ENCODE measurements at places on chromosomes 3 and 15.

DNA sequence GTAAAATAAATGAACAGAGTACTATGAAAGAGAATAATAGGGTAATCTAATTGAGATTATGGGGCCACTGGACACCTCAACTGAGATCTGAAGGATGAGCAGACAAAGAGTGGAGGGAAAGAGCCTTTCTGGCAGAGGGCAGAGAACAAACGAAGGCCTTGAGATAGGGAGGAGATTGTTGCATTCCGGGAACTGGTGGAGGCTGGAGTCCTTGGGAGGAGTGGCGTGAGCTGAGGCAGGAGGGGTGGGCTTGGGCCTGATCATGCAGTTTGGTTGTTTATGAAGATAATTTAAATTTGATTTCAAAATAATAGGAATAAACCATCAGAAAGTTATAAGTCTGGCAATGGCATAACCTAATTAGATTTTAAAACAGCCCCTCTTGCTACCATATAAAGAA is 59.5 kb upstream of the GALNT15 start:
- no peak for DNase-seq

DNA sequence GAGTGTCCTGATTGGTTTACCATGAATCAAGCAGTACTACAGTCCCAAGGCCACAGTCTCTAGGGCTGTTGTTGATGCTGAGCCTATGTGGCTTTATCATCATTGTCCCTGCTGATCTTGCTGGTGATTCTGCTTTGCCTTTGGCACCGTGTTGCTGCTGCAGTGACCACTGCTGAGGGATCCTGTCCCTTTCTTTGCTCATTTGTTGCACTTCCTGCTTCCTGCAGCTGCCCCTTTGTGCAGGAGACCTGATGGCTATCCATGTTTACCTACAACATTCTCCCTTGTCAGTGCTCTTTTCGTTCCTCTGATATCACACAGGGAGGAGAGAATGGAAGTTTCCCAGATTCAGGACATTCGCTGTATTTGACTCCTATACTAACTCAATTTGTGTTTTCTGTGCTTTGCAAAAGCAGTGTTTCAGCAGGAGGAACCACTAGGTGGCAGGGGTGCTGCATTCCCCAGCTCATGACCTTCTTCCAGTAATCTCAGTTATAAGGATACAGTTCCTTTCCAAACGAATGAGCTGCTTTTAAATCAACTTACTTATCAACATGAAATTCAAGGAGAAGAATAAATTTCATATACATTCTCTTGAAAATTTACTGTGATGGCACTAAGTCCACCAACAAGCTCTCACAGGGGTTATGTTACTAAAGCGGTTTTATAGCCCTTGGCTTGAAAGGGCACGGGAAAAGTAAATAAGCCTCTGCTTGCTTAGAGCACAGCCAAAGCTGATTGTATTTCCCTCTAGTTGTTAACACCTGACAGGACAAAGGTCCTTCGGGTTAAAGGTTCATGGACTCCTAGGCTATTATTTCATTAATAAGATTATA is 9.7 kb upstream of the THUMPD3 start:
- DNase-seq: peak; percentile 25

GRCh38 chr3:186360779-186361178 is 1.3 kb downstream of the DGKG start:
- DNase-seq: no peak

GRCh38 chr15:63041402-63041973 is 1.1 kb upstream of the TPM1 start:
- DNase-seq: no peak

GRCh38 chr3:74489050-74489792 is 125.2 kb downstream of the CNTN3 start:
- no peak for DNase-seq

DNA sequence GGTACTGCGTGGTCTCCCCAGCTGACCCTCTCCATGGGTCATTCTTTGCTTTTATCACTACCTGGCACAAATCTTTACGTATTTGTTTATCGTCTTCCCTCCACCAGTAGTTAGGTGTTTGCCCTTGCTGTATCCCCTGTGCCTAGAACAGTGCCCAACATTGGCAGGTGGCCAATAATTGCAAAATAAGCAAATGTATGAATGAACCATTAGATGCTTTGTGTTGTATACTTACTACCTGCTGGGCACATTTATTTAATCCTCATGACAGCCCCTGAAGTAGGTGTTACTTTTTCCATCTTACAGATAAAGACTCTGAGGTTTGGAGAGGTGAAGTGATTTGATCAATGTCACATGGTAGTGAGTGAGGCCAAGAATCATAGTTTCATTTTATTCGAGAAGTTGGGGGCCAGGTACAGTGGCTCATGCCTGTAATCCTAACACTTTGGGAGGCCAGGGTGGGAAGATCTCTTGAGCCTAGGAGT is 2.0 kb upstream of the TWF2 start:
- no peak for DNase-seq

DNA sequence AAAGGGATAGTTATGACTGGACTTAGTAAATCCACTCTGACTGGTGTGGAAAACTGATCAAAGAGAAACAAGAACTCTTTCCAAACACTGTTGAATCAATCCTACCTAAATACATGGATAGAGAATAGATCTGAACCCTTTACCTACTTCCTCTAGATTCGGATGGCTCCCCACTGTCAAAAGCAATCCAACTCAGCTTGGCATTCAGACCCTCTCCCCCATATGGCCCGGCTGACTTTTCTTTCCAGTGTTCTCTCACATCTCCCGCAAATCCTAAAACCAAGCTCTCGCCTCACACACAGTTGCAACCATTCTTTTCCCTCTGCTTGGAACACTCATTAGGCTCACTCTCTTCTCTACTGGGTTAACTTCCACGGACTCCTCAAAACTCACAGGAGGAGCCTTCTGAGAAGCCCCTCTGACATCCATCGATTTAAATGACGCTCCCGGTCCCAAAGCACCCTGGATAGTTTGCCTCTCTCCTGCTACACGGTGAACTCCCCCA is 639 bp downstream of the SPICE1 start:
- DNase-seq: no peak

All from progenitor cell of endocrine pancreas (in vitro differentiated cells).